ENCODE measurements at places on chromosomes 12 and 14.

- DNase-seq, result peak; percentile 69
Observed at GRCh38 chr12:122356192-122356635, 66.3 kb downstream of the CLIP1 start.

DNA sequence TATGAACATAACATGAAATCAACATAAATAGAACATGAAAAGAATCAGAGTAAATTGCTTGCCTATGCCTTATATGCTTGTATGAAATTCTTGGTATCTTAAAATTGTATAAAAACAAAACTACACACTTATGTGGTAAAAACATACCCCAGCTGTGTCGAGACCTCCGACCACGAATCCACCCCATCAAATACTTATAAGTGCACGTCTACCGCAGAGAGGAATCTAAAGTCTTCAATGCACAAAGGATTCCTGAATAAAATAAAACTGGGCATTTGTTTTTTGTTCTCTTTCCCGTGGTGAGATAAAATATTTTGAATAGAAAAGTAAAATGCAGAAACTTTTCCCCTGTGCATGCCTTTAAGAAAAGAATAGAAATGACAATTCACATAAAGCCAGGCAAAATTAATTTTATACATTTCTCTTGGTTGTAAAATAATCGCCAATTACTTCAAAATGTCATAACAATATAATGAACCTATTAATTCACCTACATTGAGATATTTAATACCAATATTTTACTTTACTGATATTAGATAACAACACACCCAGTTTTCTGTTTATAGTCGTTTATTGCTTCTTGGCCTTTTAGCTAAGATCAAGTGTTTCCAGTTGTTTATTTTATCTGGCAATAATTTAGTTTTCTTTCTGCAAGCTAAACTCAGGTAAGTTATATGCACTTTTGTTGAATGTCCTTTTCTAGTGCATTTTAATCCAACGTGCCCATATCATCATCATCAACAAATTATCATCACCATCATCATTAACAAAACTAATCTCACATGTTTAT lies 1.0 kb downstream of the KLRK1 start:
- no peak for DNase-seq

GRCh38 chr12:62008703-62009102 lies 251.5 kb upstream of the USP15 start:
- no peak for DNase-seq

- DNase-seq, result no peak
Observed at GRCh38 chr12:96383991-96384390, 16.2 kb downstream of the CDK17 start.

- no peak for DNase-seq
Observed at GRCh38 chr12:89632778-89633177, 75.9 kb downstream of the ATP2B1 start.

DNA sequence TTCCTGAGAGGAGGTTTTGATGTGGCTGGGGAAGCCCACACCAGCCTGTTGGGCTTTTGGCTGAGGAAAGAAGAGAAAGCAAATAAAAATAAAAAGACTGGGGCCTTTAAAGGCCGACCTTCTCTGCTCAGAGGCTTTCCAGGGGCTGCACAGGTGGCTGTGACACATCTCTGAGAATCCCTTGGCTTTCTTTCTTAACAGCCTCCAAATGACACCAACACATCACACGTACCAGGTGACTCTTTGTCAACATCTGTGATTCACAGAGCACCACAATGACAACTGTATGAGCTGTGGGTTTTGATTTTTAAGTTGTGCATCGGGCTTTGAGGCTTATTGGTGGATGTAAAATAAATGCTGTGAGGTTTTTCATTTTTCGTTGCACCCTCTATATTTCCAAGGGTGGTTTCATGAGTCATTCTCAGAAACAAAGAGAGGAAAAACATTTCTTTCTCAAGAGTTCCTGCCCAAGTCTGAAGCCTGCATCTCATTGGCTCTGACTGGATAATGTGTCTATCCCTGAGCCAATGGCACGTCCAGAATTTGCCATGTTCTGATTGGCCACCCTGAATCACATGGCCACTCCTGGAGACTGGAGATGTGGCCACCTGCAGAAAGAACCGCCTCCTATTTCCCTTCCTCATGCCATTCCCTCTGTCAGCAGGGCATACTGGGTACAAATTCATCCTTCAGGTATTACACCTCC lies 349.0 kb downstream of the GLT1D1 start:
- DNase-seq, result no peak

- no peak for DNase-seq
Observed at GRCh38 chr12:73585136-73585535, 952.5 kb upstream of the ATXN7L3B start.

- no peak for DNase-seq
Observed at GRCh38 chr12:32284561-32284960, 114.8 kb upstream of the FGD4 start.

DNA sequence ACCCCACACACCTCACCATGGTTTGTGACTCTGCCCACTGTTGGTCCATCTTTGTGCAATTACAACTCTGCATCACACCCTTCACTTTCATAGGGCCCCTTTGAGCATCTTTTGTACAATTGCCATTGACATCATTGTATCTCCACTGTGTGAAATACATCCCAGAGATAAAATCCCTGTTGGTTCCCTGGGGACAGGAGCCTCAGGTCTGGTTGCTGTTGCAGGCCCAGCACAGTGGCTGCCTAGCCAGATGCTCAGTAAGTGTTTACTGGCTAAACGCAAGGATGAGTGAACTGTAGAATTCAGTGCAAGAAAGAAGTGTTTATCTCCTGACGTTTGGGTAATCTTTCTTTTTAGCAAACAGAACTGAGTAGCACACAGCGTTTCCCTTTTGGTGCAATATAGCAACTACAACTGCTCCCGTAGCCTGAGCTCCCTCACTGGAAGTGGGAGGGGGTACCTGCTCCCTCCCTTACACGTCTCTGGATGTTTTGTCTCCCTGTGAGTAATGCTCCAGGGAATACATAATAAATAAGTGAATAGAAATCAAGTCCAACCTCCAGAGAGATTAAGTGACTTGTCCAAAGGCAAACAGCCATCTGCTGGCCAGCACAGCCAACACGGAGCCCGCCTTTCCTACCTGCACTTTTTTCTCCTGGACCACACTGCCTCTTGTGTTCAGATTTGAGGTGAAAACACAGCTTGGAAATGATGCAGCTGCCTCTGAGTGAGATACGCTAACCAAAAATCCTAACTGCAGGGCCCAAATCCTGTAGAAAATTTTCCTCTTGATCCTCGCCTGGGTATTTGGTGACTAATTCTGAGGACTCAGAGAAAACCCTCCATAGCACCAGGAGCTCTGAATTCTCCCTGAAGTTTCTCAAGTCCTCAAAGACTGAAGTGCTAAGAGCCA lies 27.4 kb downstream of the GALNT16 start:
- no peak for DNase-seq

- peak; percentile 3 for DNase-seq
Observed at GRCh38 chr12:34396006-34396860, 373.9 kb downstream of the ALG10 start.

GRCh38 chr12:68821357-68822188 lies 13.6 kb downstream of the MDM2 start:
- no peak for DNase-seq

GRCh38 chr12:42407306-42407705 lies 81.3 kb downstream of the PPHLN1 start:
- DNase-seq, result no peak

- DNase-seq, result no peak
Observed at GRCh38 chr12:41972196-41972595, 172.5 kb downstream of the GXYLT1 start.

GRCh38 chr12:6241495-6241894 lies 41.3 kb downstream of the CD9 start:
- DNase-seq, result no peak

DNA sequence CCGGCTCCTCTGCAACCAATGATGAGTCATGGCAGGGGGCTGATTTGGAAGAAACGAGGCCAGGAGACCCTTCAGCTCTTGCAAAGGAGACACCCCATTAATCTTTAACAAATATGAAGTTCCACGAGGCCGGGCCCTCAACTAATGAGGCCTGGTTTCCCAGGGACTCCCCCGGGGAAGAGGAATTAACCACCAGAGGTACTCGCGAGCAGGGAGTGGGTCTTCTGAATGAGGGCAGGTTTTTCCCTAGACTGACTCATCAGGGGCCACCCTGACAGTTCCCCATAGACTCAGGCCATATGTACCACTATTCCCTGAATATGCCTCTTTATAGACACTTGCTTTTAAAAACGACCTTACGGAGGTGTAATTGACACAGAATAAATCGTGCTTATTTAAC lies 150.7 kb upstream of the LHX5 start:
- DNase-seq, result no peak

Data from GM13977 (cell line).